ENCODE measurements at places on chromosomes 6 and 20.

- DNase-seq: no peak
Measured at GRCh38 chr20:4227085-4227821, 211.9 kb upstream of the RNF24 start.

DNA sequence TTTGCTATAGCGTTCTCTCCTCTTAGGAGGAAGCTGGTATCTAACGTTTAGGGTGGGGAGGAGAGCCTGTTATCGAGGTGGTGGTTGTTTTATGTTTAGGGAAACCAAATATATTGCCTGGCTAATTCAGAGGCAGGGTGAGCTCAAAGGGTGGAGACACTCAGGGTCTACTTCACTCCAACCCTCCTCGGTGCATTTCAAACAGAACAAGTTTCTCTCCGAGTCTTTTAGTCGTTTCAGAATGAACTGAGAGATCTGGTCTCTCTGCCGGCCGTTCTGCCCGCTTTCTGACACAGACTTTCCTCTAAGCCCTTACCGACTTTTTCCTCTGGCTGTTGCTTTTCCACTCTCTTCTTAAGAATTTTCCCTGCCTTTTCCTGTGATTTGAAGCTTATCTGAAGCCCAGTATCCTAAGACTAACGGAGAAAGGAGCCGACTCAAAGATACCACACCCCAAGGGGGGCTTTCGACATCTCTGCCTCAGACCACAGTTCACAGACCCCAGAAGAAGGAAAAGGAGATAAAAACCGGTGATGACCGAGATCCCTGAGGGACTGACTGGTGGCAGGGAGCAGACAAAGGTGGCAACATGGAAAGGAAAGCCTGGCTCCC, 865 bp downstream of the STK38 start:
- no peak for DNase-seq

GRCh38 chr6:160477901-160478300, 129.7 kb downstream of the SLC22A3 start:
- DNase-seq: no peak

- DNase-seq: no peak
Measured at GRCh38 chr6:75431379-75431778, 62.2 kb downstream of the FILIP1 start.

- DNase-seq: no peak
Measured at GRCh38 chr6:50663806-50664205, 49.5 kb upstream of the TFAP2D start.
